Muscle of arm (tissue), 14 donors: ENCODE measurements at places on chromosomes 6 and 20. TPM values are rescaled to one million over a fixed set of nuclear protein-coding genes. Genes with fewer than 3 reads are reported as not detected.

KHDRBS2 gene
- polyA plus RNA-seq = not detected

C20orf96 gene
- polyA plus RNA-seq = 10.0 TPM

EEF1A2 gene
- 450 TPM for polyA plus RNA-seq

CALHM4 gene
- polyA plus RNA-seq = not detected

POLR1C gene
- polyA plus RNA-seq = 17.8 TPM

WFDC12 gene
- polyA plus RNA-seq = not detected

HSD17B8 gene
- 13.0 TPM for polyA plus RNA-seq

NKAIN4 gene
- 26.2 TPM for polyA plus RNA-seq

MAP3K7 gene
- polyA plus RNA-seq = 37.1 TPM

TPX2 gene
- polyA plus RNA-seq = 42.6 TPM

EYS gene
- 0.27 TPM for polyA plus RNA-seq

SASH1 gene
- polyA plus RNA-seq = 51.7 TPM

MLN gene
- not detected for polyA plus RNA-seq

KIF25 gene
- 0.27 TPM for polyA plus RNA-seq

TAP2 gene
- polyA plus RNA-seq = 4.7 TPM

TSBP1 gene
- 0.36 TPM for polyA plus RNA-seq

ELOVL4 gene
- polyA plus RNA-seq = 4.7 TPM

RBCK1 gene
- 53.1 TPM for polyA plus RNA-seq

BCAS1 gene
- 14.6 TPM for polyA plus RNA-seq

TNNC2 gene
- polyA plus RNA-seq = 8,366 TPM

KCNK17 gene
- polyA plus RNA-seq = 0.29 TPM

PRSS16 gene
- not detected for polyA plus RNA-seq

TFAP2A gene
- polyA plus RNA-seq = 14.4 TPM

SYNDIG1 gene
- 4.5 TPM for polyA plus RNA-seq

MOG gene
- not detected for polyA plus RNA-seq

COX7A2 gene
- 270 TPM for polyA plus RNA-seq

ADGRF5 gene
- 16.0 TPM for polyA plus RNA-seq

LSM2 gene
- 60.4 TPM for polyA plus RNA-seq

AVP gene
- polyA plus RNA-seq = 0.24 TPM

RAB5IF gene
- 28.4 TPM for polyA plus RNA-seq

THBD gene
- polyA plus RNA-seq = not detected

TRMT11 gene
- polyA plus RNA-seq = 21.3 TPM

RBM24 gene
- polyA plus RNA-seq = 380 TPM

KCNQ2 gene
- 1.8 TPM for polyA plus RNA-seq
